Stimulated activated CD8-positive, alpha-beta memory T cell treated with anti-CD3 and anti-CD28 coated beads, Interleukin-4, amount 100 ng/mL, for 1 hour (primary cell): ENCODE measurements at places on chromosomes 5 and 9.

DNA sequence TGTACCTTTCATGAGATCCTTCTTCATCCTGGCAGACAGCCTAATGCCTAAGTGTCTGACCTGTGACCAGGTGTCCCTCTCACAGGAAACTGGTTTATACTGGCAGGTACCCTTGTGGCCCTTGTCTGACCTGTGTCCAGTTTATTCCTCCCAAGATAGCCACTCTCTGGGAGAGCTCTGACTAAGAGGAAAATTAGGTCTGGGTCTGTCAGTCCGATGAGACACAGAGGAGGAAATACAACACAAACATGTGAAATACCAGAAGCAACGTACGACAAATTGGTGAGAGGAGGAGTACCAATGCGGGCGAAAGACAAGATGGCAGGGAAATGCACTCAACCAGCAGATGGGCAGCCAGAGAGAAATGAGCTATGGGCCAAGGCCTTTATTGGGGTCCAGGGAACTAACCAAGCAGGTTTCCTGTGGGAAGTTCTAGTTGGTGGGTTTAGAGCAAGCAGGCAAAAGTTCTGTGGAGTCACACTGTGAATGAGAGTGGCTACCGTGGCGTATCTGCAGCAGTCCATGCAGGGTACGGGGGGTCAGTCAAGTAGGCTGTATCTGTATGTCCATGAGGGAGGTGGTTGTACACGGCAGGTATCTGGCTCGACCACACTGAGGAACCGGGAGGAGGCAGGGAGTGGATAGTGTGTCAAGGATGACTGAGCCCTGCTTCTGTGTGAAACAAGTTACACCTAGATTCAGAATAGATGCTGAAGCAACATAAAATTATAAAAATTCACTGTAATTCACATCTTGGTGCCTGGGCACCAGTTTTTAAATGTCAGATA is 109.0 kb downstream of the MLLT3 start:
- DNase-seq: no peak

DNA sequence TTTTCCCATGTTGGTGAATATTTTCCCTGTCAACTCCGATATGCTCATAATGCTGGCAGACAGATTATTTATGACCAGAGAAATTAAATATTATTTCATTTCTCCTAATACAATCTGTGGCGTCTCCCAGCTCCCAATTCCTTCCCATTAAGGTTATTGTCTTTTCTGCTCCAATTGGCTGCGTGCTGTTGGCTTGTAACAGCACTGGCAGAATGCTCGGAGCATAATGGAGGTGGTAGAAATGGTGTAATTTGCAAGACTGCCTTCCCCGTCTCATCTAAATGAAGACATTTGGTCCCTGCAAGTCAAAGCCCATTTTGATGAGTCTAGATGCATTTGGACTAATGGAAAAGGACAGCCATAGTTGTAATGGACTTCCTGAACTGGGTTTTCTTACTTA is 601.7 kb downstream of the BRINP1 start:
- no peak for DNase-seq

- DNase-seq: no peak
Observed at GRCh38 chr5:64958757-64959391, 190.1 kb downstream of the CWC27 start.

DNA sequence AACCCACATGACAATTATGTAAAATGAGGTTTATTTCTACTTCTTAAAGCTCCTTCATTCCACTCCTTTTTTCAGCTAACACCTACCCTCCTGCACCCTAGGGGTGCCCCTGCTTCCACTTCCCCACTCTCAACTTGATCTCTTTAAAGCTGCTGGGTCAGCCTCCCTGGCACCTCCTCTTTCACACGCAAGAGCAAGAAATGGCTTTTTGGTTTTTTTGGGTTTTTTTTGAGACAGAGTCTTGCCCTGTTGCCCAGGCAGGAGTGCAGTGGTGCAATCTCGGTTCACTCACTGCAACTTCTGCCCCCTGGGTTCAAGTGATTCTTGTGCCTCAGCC is 64.4 kb downstream of the SUSD1 start:
- DNase-seq: no peak

DNA sequence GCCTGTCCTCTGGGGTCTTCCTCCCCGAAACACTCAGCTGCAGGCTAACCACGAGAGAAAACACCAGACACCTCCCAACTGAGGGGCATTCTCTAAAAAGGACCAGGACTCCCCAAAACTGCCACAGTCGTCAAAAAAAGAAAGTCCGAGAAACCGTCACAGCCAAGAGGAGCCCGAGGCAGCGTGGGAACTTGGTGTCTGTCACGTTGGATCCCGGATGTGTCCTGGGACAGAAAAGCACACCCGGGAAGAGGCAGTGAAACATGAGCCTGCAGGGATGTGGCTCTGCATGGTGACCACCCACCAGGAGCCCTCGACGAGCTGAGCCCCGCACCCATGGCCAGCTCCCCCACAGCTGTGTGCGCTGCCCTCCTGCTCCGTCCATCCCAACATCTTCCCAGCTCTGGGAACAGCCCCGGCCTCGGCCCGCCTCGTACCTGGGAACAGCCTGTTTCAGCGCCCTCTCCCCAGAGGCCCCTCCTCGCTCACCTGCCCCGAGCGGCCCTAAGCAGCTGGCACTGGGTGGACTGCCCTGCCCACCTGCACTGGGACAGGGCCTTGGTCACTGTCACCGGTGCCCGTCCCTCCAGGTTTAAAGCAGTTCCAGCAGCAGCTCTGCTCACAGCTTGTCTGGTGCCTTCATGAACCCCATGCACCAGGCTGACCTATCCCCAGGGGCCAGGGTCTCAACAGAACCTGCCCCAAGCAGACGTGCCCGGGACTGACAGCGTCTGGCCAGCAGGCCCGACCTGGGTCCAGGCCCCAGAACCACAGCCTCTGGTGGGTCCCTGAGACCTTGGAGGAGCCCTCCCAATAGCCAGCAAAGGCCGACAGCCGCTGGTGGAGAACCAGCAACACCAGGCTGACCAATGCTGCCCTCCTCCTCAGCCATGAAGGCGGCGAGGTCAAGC is 10.9 kb downstream of the SLC12A7 start:
- DNase-seq: no peak

DNA sequence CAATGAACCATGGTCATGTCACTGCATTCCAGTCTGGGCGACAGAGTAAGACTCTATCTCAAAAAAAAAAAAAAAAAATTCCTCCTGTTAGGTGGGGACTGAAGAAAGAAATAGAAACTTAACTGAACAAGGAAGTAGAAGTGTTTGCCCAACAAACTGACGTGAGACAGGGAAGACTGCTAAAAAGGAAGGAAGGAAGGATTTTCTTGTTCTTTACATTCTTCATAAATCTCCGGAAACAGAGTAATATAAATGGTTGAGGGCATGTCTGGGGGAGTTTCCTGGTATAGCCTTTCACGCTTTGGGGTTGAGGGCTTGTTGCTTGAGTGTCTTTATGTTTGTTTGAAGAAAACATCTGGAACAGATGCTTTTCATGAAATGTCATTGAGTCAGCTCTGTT is 3.1 kb downstream of the TOR1B start:
- DNase-seq: no peak

- DNase-seq: no peak
Observed at GRCh38 chr9:120369608-120370220, 210.3 kb downstream of the CDK5RAP2 start.

- DNase-seq: no peak
Observed at GRCh38 chr5:74497706-74498105, 142.8 kb downstream of the ENC1 start.

DNA sequence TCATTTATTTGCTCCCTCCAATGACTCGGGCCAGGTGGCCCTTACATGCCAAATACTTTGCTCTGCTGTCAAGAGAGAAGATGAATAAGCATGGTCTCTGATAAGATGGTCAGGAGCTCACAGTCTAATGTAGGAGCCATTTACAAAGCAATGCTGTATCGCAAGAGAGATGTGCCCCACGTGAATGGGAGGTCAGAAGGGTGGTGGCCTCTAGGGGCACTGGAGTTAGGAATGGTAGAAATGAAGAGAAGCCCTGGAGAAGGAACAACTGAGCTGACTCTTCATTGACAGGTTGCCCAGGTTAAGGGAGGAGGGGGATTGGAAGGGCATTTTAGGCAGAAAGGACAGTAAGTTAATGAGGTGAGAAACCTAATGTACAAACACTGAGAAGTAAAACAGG is 286.5 kb downstream of the KCTD16 start:
- no peak for DNase-seq

- DNase-seq: no peak
Observed at GRCh38 chr9:17367035-17367434, 211.8 kb upstream of the SH3GL2 start.

DNA sequence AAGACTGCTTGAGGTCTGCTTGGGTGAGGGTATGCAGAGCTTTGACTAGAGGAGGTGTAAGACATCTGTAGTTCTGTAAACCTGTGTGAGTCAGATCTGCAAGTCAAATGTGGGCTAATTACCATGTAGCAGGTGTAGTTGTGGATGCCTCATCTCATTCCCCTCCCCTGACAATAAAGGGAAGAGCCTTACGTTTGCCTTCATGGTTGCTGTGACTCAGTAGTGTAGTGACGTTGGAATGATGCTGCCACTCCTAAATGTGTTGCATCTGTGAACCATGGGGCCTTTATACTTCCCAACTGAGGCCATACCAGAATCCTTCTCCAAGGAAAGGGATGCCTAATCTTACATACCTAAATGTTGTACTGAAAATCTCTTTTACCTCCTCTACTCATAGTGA is 26.0 kb downstream of the PRDM6 start:
- no peak for DNase-seq

DNA sequence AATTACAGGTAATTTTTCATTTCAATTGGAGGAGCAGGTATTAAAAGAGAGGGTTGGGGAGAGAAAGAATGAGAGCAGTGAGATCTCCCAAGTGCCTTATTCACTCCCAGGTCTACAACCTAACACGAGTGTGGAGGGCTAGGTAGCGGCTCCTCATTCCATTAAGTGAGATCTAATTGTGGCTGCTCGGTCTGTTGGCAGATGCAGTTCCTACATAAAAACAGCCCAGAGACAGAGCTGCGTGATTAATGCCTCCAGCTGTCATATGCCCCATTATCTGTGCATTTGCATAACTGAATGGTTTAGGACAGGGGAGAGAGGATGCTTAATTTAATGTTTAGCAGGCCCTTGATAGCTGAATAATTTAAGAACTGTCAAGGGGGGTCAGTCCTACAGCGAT is 100.5 kb downstream of the PSAT1 start:
- no peak for DNase-seq

DNA sequence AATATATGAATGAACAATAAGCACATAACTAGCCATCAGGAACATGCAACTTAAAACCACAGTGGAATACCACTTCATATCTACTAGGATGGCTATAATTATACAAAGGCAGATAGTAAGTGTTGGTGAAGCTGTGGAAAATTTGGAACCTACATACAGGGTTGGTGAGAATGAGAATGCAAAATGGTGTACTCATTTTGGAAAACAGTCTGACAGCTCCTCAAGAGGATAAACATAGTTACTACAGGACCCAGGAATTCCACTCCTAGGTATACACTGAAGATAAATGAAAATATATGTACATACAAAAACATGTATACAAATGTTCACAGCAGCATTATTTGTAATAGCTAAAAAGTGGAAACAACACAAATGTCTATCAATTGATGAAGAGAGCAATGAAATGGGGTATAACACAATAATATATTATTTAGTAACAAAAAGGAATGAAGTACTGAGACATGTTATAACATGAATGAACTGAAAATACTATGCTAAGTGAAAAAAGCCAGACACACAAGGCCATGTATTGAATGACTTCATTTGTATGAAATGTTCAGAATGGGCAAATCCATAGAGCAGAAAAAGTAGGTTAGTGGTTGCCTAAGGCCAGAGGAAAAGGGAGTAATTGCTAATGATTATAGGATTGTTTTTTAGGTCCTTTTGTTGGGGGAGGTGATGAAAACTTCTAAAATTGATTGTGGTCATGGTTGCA is 31.2 kb upstream of the CDK5RAP2 start:
- DNase-seq: no peak

- no peak for DNase-seq
Observed at GRCh38 chr5:683551-684481, 9.3 kb downstream of the TPPP start.

DNA sequence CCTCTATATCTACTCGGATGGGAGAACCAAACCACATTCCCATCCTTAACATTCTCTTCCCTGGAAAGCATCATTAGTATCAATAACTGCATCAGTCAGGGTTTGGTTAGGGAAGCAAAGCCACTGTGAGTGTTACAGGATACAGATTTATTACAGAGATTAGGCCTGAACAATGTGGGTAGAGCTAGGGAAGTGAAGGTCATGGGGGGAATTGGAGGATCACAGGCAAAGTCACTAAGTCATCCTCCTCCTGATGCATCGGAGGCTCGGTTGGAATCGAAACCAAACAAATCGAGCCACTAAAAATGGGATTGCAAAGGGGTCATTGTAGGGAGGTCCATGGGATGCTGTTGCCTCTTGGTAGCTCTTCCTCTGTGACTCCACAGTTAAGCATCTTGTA is 61.8 kb upstream of the ZBTB43 start:
- no peak for DNase-seq

- no peak for DNase-seq
Observed at GRCh38 chr9:32172256-32172655, 212.2 kb upstream of the ACO1 start.

GRCh38 chr5:52502460-52502999 is 285.2 kb upstream of the ITGA1 start:
- DNase-seq: no peak

DNA sequence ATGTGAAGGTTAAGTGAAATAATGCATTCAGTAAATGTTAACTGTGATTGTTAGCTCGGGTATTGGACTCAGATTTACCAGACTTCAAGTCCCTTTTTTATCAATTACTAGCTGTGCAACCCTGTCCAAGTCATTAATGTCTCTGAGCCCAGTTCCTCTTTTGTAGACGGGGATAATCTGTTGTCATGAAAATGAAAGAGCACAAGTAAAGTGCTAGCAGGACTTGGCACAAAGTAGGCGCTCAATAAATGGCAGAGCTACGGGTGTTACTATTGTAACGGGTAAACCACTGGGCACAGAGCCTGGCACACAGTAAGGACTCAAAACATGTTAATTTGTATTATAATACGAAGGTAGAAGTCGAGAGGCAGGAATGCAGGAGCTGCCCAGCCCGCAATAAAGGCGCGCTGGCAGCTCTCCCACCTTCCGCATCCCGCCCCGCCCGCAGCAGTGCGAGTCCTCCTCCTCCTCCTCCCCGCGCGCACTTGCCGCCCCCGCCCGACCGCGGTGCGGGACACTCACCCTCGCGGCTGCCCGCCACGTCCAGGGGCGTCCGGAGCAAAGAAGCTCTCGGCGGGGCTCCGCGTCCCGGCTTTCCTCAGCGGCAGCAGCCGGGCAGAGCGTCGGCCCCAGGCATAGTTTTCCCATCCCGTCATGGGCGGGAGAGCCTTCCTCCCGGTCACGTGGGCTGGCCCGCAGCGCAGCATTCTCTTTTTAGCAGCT is at the start of gene C1QTNF2:
TSS of gene C1QTNF2 (minus strand) at position 637 of the 723 bp plus-strand sequence. CDS start 15,615 bp downstream, outside the sequence.
- no peak for DNase-seq

DNA sequence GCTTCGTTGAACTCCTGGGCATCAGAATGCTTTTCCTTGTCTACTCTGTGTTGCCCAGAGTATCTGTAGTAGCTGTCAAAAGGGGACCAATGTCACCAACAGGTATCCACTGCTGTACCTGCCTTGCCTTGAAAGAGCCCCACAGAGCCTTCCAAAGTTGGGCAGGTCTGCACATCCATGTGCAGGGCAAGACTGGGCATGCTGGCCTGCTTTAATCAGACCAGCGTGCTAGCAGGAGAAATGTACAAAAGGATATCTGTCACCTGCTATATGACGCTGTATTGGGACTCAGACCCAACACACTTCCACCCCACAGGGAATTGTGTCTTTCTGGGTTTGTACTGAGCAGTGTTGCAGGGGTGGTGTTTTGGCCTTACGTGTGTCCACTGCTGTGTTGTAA is 11.9 kb downstream of the DELE1 start:
- DNase-seq: no peak
